ENCODE measurements at places on chromosomes 2 and 18.

GRCh38 chr2:48048476-48049171, 142.3 kb upstream of the FBXO11 start:
- no peak for DNase-seq

GRCh38 chr2:170486730-170487129, 228.4 kb upstream of the SP5 start:
- DNase-seq: no peak

DNA sequence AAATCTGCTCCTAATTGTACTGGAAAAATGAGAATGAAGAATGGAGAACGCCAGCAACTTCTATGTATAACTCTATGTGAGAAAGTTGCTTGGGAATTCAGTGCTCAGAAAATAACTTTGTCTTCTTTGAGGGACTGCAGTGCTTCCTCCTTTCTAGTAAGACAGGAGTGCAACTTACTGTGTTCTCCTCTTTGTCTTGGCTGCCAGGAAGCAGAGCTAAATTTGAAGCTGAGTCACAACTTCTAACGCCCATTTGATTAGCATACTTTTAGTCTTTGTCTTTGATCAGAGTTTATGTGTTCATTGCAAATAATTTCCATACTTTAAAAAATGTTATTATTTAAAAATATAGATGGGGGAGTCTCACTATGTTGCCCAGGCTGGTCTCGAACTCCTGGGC, 6.6 kb downstream of the ARHGAP25 start:
- DNase-seq: no peak

GRCh38 chr2:199101487-199101886, 356.3 kb downstream of the SATB2 start:
- no peak for DNase-seq

All from cerebellar nuclear complex (tissue), 1 donor.